SIG-M5 (cell line): ENCODE measurements at places on chromosomes 13 and 19.

- no peak for DNase-seq
Measured at GRCh38 chr13:68160466-68160865, 930.3 kb upstream of the PCDH9 start.

GRCh38 chr13:45940061-45940460 is 88.5 kb upstream of the SIAH3 start:
- no peak for DNase-seq

DNA sequence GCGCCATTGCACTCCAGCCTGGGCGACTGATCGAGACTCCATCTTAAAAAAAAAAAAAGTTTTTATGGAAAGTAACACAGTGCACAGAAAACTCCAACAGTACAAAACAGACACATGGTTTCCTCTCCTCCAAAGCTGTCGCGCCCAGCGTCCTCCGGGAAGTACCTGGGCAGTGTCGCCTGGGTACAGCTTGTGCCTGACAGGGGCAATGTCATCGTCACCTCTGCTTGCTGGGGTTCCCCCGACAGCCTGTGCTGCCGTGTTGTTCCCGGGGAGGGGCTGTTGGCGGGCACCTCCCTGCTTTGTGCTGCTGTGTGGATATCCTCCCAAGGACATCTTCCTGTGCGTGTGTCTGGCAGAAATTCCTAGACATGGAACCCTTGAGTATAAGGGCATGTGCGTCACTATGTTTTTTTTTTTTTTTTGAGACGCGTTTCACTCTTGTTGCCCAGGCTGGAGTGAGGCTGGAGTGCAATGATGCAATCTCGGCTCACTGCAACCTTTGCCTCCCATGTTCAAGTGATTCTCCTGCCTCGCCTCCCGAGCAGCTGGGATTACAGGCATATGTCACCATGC is 2.4 kb upstream of the F2RL3 start:
- DNase-seq, result no peak

DNA sequence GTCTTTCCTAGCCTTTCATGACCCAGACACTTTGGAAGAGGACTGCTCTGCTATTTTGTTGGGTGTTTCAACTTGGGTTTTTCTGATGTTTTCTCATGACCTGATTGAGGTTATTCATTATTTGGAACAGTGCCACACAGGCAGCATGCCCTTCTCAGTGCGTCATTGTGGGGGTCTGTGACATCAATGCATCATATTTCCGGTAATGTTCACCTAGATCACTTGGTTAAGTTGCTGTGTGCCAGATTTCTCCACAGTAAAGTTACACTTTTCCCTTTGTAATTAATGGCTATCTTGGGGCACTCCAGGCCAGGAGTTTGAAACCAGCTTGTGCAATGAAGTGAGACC is 124.4 kb downstream of the SIPA1L3 start:
- no peak for DNase-seq

- DNase-seq, result no peak
Measured at GRCh38 chr19:18800079-18800478, 9.0 kb upstream of the COMP start.

GRCh38 chr13:85461621-85462020 is 337.6 kb downstream of the SLITRK6 start:
- DNase-seq, result no peak

GRCh38 chr19:9796113-9796773 is 22.6 kb downstream of the FBXL12 start:
- DNase-seq, result peak; percentile 46
